Activated CD4-positive, CD25-positive, alpha-beta regulatory T cell (primary cell): ENCODE measurements at places on chromosomes 11 and 22.
A peak's percentile ranks its signal among the peaks of the same experiment; 100 is the strongest.

DNA sequence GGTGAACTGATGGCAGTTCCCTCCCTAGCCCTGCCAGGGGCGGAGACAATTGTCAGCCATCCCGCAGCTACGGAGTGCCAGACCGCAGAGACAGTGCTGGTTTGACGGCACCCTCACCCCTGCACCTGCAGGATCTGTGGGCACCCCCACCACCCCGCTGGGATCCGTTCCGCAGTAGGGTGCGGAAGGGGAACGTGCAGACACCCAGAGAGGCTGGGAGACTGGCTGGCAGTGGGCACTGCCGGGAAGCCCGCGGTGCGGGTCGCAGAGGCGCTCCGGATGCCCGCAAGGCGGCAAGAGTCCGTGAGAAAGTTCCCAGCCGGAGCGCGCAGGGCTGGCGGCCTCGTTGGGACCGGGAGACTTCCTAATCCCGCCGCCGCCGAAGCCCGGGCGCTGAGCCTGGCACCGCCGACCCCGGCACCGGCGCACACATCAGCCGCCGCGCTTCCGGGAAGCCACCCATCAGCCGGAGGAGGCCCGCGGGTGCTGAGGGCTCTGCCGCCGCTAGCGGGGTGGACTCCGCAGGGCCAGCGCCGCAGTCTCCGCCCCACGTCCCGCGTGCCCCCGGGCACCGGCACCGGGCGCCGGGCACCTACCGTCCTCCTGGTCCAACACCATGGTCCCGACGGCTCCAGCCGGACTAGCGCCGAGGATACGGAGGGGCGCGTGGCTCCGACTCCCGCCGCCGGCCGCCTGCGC lies 4.3 kb upstream of the LMO1 start:
- DNase-seq = no peak

- DNase-seq = no peak
Observed at GRCh38 chr22:49483281-49483870, 344.3 kb downstream of the BRD1 start.

GRCh38 chr22:30253205-30253852 lies 6.8 kb upstream of the LIF start:
- no peak for DNase-seq

DNA sequence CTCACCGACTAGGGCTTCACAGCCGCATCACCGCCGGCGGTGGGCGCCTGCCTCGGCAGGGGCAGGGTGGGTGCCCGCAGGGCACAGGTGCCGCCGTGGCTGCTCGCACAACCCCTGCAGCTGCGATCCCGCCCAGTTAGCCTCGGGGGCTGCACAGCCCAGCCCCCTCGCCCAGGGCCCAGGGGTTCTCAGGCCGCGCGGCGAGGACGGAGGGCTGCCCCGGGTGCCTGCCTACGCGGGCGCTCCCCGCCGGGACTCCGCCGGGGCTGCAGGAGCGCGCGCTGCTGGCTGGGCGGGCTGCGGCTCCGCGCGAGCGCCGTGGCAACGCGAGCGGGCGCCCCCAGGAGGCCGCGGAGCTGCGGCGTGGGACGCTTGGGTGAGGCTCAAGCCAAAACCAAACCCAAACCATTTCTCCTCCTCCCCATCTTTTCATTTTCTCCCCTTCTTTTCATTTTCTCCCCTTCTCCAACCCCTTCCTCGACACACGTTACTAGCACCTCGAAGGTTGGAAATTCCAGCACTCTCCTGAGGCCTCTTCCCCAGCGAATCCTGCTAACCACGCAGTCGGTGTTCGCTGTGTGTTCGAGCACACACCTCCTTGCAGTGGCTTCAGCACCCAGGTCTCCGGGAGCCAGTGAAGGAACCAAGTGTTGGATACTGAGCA lies at the start of gene MICAL3:
TSS of gene MICAL3 (minus strand) at position 286 of the 664 bp plus-strand sequence. CDS start 117,749 bp downstream, outside the sequence.
- DNase-seq = peak; percentile 17

- DNase-seq = no peak
Observed at GRCh38 chr11:624705-625635, at the start of gene CDHR5. CDHR5 (minus strand) TSS chr11:624955; CDS start chr11:624902, 53 bp downstream.

- no peak for DNase-seq
Observed at GRCh38 chr22:32050678-32051515, 7.8 kb downstream of the SLC5A1 start.
